ENCODE measurements at places on chromosomes 12 and 14.

- DNase-seq = peak; percentile 17
These were observed 70.1 kb upstream of the STRN3 start for GRCh38 chr14:31096255-31096654.

- DNase-seq = no peak
These were observed 263.9 kb upstream of the RTL1 start for GRCh38 chr14:101167428-101167827.

- DNase-seq = no peak
These were observed 150.9 kb downstream of the MED13L start for GRCh38 chr12:116126610-116127009.

- DNase-seq = no peak
These were observed 230.0 kb downstream of the ZFP36L1 start for GRCh38 chr14:68562911-68563250.

DNA sequence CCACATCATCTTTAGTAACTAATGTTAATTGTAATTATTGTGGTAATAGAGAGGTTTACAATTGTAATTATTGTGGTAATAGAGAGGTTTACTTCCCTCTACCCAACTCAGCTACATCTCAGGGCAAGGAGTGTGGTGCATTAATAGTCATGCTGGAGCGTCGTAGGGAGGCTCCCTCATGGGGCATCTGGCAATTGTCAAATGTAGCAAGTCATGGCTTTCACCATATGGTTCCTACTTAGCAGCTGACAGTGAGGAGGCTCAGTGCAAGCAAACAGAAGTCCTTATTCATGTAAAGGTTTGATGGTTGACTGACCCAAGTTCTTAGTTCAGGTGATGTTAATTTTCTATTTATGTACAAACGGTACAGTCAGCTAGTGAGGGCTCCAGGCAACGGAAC lies 1012.0 kb downstream of the FLRT2 start:
- no peak for DNase-seq

GRCh38 chr14:22542360-22542759 lies 46.7 kb downstream of the DAD1 start:
- no peak for DNase-seq

DNA sequence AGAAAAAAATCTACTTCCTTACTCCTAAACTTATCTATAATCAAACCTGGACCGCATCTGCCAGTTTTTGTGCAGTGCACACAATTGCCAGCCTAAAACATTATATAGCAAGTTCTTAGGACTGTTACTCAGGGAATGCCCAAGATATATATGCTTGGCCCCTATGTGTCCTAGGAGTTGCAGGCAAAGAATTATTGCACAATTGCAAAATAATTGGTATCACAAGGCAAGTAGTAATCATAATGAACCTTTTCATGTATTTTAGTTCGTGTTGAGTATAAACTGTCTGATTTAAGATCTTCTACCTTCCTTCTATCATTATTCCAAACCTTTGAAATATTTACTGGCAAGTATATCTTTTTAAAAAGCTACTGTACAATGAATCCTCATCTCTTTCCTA lies 45.5 kb downstream of the TMTC3 start:
- no peak for DNase-seq

DNA sequence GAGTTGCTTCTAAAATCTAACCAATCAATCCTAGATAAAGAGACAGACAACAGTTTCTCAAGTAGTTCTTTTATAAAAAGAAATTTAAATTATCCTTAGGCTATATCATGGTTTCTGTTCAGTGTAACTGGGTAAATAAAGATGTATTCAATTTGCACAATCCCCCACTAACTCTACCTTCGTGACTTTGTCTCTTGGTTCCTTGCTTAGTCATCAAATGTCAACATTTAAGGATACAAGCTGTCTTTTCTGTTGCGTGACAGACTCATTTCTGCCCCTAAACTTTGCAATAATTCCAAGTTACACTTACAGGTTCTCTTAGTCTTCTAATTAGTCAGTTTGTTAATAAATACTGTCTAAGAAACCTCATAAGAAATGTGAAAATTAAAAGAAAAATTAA lies 50.6 kb downstream of the SCAF11 start:
- no peak for DNase-seq

GRCh38 chr12:6765634-6766581 lies at the start of gene PTMS:
Gene PTMS, plus strand, starts transcription at chr12:6766363. Its CDS starts 343 bp downstream, at chr12:6766706.
- DNase-seq = peak; percentile 74

DNA sequence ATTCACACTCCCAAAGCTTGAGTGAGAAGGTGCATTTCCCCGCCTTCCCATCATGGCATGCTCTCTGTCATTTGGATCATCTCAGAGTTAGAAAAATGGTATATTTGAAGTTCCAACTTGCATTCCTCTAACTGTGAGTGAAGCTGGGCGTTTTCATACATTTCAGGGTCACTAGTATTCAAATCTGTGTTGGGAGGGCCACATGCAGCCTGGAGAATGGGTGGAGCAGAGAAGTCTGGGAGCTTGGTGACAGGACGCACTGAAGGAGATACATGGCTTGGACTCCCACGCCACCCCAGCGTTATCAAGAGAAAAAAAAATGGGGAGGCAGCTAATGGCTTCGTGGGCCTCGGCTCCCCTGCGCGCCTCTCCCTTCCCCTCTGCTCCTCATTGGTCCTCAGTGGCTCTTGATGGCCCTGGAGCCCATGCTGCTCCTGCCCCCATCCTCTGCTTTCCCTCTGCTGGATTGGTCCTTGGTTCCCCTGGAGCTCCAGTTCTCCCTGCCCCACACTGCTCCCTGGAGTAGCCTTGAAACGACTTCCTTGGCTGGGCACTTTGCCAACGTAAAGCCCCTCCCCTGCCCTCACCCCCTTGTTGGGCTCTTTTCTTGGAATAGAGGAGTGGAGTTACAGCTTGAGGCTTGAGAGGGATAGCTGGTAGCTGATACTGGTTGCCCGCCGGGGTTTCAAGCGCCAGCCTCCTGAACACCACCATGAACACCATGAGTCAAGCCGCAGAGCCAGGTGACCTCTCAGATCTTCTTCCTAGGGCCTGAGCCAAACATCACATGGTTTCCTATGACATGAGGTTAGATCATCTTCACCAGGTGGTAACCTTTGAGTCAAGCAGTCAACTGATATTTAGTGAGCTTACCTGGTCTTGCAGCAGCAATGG lies 139.6 kb downstream of the PRKCH start:
- DNase-seq = peak; percentile 19

DNA sequence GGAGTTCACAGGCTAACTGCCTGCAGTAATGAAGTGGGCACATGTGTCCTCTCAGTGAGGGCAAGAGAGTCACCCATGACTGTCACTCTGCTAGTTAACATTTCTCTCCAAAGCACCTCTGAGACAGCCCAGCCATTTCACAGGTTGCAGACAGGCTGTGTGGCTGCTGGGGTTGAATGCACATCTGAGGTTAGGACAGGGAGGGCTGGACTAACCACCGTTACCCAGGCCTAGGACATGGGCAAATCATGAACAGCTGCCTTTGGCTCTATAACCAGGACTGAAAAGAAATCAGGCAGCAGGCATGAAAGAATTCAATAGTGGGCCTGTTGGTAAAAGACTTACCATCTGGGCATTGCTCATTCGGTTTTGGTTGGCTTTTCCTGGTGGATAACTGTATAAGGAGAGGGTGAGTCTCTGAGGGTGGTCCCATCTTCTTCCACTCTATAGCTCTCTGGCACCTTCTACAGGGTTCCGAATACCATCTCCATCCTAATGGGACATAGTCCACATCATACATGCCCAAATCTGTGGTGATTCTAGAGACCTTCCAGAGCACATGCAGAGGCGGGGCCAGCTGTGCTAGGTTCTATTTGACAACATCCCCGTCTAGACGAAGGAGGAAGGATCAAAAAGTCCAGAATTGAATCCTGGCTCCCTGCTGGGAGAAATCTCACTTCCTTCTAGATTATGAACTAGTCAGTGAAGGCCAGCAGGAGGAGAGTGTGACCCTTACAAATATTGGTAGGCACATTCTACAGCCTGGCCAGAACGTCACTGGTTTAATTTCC lies 10.8 kb downstream of the CRACR2A start:
- no peak for DNase-seq

DNA sequence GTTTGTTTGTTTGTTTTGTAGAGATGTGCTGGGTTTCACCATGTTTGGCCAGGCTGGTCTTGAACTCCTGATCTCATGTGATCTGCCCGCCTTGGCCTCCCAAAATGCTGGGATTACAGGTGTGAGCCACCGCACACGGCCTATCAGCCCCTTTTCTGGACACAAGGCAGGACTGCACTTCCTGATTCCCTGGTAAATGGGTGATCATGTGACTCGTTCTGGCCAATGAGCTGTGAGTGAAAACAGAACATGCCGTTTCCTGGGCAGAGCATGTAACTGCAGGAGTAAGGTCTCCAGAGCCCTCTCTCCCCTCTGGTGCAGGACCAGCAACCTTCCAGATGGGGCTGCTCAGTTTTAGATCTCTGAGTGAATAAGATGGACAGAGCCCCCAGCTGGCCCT lies 92.7 kb downstream of the ITPK1 start:
- DNase-seq = no peak

DNA sequence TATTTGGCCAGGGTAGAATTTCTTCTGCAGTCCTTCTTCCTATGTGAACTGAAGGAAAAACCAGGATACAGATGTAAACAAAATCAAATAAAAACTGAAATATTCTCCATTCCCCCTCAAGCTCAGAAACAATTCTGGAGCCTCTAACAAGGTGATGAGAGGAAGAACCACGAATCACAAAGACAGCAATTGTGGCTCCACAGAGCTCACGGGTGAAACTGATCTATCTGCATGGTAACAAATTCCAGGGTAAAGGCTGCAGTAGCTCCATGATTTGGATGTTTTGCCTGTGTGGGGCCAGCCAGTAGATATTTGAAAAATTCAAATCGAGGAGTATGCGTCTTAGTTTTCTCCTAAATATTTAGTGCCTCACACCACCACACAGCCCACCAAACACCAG lies 10.6 kb downstream of the GRIN2B start:
- DNase-seq = no peak

GRCh38 chr14:23572524-23572828 lies 4.9 kb upstream of the AP1G2 start:
- DNase-seq = no peak

- DNase-seq = no peak
These were observed 176.2 kb downstream of the FBXL14 start for GRCh38 chr12:1418144-1418543.

- DNase-seq = no peak
These were observed 209.1 kb downstream of the DACT1 start for GRCh38 chr14:58846682-58847465.

DNA sequence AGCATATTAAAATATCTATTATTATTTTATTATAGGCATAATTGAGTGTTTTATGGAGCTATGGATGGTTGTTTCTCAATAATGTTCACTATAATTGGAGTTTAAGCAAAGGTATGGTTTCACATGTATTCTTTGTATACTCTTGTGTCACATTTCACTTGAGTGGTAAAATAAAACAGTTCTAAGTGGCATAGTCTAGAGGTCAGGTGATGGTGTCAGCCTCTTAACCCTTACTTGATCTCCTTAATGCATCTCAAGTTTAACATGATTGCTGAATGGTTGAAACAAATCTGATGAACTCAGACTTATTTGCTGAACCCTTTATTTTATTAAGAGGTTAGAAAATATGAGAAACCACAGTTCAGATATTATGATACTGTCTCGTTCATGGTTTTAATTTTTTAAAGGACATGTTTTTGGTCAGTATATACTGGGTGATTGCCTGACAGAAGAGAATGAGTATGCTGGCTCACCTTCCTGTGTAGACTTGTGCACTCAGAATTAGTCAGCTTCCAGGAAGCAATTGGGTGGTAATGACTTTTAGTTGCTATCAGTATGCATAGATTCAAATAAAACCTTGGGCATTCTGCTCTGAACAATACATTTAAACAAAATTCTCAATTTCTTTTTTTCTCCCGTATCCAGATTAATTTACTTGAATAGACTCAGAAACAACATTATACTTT lies 464.6 kb downstream of the PCNX1 start:
- DNase-seq = no peak

DNA sequence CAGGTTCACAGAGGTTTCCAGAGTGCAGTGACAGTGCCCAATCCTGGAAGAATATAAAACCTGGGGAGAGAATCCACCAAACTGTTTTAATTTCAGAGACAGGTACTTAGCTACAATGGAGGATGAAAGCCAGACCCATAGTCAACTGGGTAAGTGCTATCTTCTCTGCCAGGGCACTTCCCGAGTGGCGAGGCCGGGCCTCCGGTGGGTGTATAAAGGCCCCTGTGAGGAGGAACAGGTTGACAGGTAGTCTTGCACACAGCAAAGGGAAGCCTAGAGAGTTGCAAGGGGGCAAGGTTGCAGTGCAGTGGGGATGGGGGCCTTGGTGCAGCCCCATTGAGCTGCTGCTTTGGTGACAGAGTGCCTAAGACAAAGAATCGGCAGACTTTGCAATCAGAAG lies 130.7 kb downstream of the SLC38A6 start:
- no peak for DNase-seq

DNA sequence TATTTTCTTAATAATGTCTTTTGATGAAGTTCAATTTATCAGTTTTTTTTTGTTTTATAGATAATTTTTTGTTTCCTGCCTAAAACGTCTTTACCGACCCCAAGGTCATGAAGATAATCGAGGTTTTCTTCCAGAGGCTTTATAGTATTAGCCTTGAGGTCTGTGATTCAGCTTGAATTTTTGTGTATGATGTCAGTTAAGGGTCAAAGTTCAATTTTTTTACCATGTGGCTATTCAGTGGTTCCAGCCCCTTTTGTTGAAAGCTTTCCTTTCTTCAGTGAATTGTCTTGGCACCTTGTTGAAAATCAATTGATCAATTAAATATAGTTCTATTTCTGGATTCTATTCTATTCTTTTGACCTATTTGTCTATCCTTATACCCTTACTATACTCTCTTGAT lies 3.2 kb upstream of the MGST1 start:
- no peak for DNase-seq

DNA sequence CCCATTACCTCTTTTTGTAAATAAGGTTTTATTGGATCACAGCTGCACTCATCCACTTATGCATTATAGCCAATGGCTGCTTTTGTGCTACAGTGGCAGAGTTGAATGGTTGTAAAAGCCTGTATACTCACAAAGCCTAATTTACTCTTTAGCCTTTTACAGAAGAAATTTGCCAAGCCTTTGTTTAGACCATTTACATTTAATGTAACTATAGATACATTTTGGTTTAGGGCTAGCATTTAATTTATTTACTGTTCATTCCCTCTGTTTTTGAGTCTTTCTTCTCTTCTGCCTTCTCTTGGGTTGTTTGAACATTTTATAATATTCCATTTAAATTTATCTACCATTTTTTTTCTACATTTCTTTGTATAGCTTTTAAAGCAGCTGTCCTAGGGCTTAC lies 217.1 kb upstream of the AMIGO2 start:
- DNase-seq = no peak

GRCh38 chr14:92945959-92946846 lies 23.3 kb downstream of the CHGA start:
- DNase-seq = peak; percentile 93

DNA sequence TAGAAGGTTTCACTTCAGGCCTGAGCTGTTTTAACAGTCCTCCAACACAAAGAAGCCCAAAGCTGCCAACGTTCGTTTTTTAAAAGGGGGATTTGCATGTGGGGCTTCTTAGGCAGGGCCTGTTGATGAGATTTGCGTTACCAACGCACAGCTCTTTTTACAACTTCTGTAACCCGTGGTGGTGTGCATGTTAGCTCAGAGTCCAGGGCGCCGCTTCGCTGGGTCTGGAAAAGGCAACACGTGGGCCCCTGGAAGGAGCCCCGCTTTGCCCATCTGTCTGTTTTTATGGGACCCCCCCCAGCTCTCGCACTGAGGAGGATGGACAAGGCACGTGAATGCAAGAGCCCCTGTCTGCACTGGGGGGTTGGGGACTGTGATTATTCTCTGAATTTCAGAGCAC lies 84.0 kb downstream of the ESR2 start:
- DNase-seq = no peak

Measured in SJSA1 (cell line).